CD4-positive, alpha-beta T cell treated with Interferon alpha-2 for 1 hour (primary cell): ENCODE measurements at places on chromosomes 6 and 20.
A peak's percentile ranks its signal among the peaks of the same experiment; 100 is the strongest.

DNA sequence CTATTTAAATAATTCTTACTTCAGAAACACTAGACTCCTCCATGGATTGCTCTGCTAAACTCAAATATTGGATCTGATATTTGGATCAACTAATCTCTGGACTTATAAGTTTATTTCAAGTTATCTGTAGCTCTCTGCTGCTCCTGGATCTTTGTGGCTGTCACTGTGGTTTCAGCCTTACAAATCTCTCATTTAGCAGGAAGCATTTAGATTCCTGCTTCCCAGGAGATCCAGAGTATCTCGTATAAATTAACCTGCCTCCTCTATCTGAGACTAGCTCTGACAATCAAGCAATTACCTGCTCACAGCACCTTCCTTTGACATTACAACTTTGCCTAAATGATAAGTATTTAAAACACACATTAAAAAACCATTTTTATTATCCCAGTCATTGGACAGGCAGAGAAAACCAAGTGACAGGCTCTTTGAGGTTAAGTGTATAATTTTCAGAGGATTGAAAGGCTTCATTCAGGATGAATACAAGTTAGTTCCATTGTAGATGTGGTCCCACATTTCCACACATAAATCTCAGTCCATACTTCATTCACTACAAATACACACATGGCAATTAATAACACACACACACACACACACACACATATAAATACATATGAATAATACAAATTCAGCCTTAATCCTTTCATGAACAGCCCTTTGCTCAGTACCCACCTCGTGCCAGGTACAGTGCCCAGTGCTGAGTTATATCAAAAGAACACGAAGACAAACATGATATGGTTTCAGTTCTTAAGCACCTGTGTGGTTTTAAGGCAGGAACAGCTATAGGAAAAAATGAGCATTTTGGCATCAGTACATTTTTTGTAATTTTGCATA is 55.5 kb upstream of the PLCB1 start:
- DNase-seq = no peak

DNA sequence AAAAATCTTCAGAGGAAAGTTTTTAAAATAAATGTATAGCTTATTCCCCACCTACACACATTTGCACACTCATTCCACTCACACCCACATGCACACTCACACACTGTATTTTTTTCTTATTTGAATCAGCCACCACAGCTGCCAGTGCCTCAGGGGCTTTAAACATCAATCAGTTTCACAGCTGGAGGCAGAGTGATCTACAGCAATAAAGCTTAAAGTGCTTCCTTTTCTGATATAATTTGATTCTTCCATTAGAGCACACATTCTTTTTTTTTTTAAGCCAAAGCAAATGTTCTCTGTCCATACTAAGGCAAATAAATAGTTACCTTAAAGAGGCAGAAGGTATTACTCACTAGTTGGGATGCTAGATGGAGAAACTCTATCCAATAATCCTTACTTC is 498.8 kb upstream of the POU3F2 start:
- DNase-seq = no peak

DNA sequence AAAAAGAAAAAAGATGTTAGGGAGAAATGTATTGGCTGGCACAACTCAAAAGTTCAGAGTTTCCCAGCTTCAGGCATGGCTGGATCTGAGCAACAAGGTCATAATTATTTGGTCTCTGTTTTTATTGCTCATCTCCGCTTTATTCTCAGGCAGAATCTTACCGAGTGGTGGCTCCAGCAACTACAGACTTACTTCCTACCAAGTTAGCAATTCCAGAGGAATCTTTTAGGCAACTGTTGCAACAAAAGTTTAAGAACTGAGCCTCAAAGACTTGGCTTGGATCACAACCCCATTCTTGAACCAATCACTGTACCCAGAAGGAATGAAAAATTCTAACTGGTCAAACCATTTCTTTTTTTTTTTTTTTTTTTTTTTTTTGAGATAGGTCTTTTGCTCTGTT is 35.5 kb upstream of the NCOA3 start:
- no peak for DNase-seq

GRCh38 chr6:9467741-9468140 is 947.1 kb downstream of the TFAP2A start:
- no peak for DNase-seq

DNA sequence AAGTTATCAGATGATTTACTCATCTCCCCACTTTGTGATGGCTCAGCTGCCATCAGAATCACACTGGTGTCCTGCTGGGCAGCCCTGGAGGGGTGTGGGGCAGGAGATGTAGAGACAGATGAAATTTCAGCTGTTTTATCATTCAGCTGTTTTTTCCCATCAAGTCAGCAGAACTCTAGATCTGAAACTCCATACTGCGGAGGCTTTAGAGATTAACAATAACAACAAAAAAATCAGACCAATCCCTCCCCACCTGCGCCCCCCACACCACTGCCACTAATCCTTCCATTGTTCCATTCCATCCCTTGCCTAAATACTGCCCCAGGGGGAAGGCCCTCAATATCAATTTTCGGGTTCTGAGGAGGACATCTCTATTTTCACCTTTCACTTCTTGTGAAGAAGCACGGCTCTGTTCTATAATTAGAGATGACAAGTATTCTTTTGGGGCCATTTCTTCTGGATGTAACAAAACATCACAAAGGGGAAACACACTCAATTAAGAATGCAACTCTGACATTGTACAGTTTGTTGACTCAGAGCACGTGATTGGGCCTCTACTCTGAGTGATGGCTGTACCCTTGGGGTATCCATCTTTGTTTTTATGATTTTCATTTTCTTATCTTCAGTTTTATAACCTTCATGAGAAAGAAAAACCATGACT is 396.3 kb downstream of the ZFAND3 start:
- no peak for DNase-seq

DNA sequence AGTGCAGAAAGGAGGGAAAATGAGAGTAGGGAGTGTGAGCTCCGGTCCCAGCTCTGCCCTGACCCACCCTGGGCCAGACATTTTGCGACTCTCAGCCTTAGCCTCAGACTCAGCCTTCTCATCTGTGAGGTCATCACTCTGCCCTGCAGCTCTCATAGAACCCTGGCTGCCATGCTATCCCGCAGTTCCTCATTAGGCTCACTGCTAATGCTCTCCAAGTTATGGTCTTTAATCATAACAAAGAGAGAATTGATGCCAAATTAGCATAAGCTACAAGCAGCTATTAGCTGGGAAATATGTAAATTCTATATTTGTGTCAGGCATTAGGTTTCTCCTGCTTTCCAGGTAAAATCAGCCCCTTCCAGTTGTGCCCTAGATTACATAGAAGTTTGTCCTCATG is 46.5 kb upstream of the MLN start:
- no peak for DNase-seq

DNA sequence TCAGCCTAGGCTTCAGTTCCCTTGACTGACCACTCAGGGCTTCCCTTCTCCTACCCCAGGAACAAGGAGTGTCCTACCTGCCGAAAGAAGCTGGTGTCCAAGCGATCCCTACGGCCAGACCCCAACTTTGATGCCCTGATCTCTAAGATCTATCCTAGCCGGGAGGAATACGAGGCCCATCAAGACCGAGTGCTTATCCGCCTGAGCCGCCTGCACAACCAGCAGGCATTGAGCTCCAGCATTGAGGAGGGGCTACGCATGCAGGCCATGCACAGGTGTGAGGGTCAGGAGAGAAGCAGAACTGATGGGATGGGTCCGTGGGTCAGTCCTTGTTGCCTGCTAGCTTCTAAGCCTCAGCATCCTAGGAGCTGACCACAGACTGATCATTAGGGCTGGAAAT is 1.6 kb downstream of the RING1 start:
- DNase-seq = no peak

DNA sequence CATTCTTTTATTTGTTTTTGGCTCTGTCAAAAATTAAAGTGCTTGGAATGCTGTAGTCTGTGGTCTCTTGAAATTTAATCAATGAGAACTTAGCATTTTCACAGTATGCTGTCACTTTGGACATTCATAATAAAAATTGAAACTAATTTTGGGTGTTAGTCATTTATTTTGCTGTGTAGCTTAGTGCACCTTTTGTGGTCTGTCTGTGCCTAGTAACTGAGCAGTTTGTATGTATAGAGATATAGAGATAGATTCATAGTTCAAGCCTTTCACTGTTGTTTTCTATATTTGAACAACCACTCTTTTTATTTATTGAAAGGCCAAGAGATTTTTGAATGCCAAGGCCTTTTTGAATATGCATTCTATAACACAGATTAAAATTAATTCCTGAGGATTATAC is 86.4 kb upstream of the TIAM2 start:
- DNase-seq = no peak

- DNase-seq = no peak
These were observed 134.3 kb downstream of the ISM1 start for GRCh38 chr20:13355411-13355810.

DNA sequence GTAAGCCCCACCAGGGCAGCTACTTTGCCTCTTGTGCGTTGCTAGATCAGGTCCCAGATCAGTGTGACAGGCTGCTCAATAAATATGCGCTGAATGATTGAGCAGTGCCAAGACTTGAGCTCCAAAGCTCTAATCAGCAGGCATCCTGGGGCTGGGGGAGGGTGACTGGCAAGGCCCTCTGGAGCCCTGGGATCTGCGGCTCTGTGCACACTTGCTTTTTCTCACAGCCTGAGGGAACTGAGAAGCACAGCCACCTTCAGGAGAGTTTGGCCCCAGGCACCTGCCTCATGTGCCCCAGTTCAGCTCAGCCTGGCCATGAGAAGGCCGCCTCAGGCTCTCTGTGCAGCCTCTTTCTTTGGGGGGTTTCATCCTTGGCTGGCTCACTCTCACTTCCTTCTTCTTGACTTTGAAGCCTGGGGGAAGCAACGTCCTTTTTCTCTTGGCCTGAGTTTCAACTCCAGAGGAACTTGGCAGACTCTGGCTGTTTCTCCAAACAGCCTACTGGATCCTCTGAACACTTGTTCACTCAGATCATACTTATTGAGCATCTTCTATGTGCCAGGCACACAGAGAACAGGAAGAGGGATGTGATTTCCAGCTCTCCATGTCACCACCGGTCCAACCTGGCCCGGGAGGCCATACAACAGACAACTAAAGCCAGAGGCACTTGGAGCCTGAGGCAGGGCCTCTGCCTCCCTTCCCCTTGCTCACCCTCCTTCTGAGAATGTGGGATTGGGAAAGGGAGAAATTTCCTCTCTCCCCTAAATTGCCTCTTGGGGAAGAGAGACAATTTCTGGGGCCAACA is 114.0 kb downstream of the VEGFA start:
- no peak for DNase-seq

DNA sequence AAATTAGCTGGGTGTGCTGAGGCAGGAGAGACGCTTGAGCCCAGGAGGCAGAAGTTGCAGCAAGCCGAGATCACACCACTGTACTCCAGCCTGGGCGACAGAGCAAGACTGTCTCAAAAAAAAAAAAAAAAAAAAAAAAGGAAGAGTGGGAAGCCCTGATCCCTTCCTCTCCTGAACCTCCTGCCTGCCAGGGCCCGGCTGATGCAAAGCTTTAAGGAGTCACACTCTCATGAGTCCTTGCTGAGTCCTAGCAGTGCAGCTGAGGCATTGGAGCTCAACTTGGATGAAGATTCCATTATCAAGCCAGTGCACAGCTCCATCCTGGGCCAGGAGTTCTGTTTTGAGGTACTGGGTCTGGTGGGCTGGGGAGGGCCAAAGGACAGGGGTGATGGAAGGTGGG is 15.1 kb downstream of the SYNGAP1 start:
- no peak for DNase-seq

DNA sequence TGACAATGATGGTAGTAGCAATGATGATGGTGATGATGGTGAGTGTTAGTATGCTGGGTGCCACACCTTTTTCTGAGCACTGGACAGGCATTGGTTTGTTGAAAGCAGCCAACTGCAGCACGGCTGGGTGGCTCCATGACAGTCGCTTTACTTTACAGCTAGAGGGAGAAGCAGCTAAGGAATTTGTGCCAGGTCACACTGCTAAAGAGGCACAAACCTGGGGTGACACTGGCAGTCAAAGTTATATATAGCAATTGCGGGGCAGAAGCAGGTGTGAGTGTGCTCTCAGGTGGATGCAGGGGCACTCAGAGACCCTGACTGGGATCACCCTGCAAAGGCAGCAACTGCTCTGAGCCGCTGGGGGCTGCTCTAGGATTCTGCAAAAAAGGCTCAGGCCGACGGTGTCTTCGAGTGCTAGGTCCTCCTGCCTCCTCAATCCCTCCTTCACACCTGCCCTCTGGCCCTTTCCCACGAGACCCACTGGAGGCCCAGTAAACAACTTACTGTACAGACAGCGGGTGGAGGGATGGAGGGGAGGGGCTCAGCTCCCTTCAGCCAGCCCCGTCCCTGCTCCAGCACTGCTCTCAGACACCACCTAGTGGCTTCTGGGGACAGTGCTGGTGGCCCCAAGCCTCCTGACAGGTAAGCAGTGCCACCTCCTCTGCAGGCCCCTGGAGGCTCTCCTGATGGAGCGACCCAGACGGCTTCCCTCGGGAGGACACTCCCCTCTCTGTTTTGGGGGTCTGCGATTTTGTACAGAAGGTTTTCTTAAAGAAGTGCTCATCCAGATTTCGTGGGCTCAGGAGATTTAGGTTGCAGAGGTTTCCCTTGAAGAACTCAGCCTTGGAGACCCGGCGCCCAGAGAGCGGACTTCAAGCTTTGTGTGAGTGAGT is 4.4 kb upstream of the RPS21 start:
- peak; percentile 80 for DNase-seq

DNA sequence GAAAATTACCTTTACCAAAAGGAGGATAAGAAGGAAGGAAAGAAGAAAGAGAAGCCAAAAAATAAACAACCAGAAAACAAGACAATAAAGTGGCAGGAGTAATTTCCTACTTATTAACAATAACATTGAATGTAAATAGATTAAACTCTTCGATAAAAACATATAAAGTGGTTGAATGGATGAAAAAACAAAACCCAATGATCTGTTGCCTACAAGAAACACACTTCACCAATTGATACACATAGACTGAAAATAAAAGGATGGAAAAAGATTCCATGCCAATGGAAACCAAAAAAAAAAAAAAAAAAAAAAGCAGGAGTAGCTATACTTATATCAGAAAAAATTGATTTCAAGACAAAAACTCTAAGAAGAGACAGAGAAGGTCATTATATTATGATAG is 518.9 kb downstream of the BCKDHB start:
- no peak for DNase-seq

GRCh38 chr6:42140032-42140431 is 2.4 kb downstream of the C6orf132 start:
- no peak for DNase-seq

GRCh38 chr20:42779216-42779615 is 410.5 kb downstream of the PTPRT start:
- no peak for DNase-seq

- DNase-seq = peak; percentile 37
These were observed 434 bp downstream of the ZKSCAN4 start for GRCh38 chr6:28251661-28252008.
